ENCODE measurements at places on chromosomes 1 and 21. TPM values are rescaled to one million over a fixed set of nuclear protein-coding genes. Genes with fewer than 3 reads are reported as not detected.

- peak; percentile 95 for DNase-seq
These were observed at the start of gene LGALS8 for GRCh38 chr1:236523704-236524141. Gene LGALS8, plus strand, starts transcription at chr1:236523982. Its CDS starts 2,089 bp downstream, at chr1:236526071.

GRCh38 chr1:2236695-2237677, 8.9 kb downstream of the SKI start:
- no peak for DNase-seq

Gene RSPH1
- not detected for total RNA-seq

GRCh38 chr21:46323227-46323709, 402 bp downstream of the C21orf58 start:
- DNase-seq: no peak

GRCh38 chr1:245986404-245987218, 520.5 kb downstream of the SMYD3 start:
- DNase-seq: peak; percentile 62

DNA sequence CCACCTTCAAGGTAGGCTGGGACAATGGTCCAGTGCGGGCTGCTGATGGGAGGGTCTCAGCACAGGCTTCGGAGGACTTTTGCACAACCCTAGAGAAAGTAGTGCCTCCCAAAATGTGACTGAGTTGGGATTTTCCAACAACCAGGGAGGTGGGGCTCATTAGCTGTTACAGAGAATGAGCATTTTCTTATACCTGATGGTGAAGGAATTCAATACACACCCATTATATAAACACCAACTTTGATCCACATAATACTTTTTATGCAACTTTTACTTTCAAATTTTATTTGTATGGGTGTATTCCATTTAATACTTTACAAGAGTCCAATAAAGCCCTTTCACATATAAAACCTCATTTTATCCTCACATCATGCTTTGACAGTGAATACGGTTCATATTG, 31.3 kb upstream of the RNF186 start:
- DNase-seq: no peak

Gene MR1
- total RNA-seq: 15.3 TPM
